Endothelial cell of umbilical vein (primary cell): ENCODE measurements at places on chromosomes 12 and 14. TPM values are rescaled to one million over a fixed set of nuclear protein-coding genes. Genes with fewer than 3 reads are reported as not detected.
A peak's percentile ranks its signal among the peaks of the same experiment; 100 is the strongest.

The DDN gene
- 0.22 and 0.42 TPM in 2 replicates for total RNA-seq

The C14orf93 gene
- 5.4 and 7.1 TPM in 2 replicates for total RNA-seq

DNA sequence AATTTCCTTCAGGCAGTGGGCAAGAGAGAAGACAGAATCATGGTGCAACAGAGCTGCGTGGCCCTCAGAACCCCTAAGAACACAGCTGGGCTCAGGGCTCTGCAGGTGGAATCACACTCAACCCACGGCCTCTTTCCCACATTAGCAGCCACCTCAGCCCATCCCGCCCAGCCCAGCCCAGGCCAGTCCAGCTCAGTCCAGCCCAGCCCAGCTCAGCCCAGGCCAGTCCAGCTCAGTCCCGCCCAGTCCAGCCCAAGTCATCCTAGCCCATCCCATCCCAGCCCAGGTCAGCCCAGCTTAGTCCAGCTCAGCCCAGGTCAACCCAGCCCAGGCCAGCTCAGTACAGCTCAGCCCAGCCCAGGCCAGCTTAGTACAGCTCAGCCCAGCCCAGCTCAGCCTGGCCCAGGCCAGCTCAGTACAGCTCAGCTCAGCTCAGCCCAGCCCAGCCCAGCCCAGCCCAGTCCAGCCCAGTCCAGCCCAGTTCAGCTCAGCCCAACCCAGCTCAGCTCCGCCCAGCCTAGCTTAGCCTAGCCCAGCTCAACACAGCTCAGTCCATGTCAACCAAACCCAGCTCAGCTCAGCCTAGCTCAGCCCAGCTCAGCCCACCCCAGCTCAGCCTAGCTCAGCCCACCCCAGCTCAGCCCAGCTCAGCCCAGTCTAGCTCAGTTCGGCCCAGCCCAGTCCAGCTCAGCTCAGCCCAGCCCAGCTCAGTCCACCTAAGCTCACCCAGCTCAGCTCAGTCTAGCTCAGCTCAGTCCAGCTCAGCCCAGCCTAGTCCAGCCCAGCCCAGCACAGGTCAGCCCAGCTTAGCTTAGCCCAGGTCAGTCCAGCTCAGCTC lies 183.1 kb downstream of the TMEM121 start:
- DNase-seq = no peak

GRCh38 chr12:79233341-79233781 lies 368.8 kb downstream of the SYT1 start:
- peak; percentile 2 for DNase-seq

GRCh38 chr12:67437011-67437410 lies 167.9 kb downstream of the CAND1 start:
- no peak for DNase-seq
